ENCODE measurements at places on chromosomes 1 and 21.
A peak's percentile ranks its signal among the peaks of the same experiment; 100 is the strongest.

- no peak for DNase-seq
These were observed 222.5 kb downstream of the MRPL39 start for GRCh38 chr21:25384782-25385181.

GRCh38 chr1:205243350-205244191 lies 15.8 kb downstream of the TMCC2 start:
- DNase-seq, result no peak

DNA sequence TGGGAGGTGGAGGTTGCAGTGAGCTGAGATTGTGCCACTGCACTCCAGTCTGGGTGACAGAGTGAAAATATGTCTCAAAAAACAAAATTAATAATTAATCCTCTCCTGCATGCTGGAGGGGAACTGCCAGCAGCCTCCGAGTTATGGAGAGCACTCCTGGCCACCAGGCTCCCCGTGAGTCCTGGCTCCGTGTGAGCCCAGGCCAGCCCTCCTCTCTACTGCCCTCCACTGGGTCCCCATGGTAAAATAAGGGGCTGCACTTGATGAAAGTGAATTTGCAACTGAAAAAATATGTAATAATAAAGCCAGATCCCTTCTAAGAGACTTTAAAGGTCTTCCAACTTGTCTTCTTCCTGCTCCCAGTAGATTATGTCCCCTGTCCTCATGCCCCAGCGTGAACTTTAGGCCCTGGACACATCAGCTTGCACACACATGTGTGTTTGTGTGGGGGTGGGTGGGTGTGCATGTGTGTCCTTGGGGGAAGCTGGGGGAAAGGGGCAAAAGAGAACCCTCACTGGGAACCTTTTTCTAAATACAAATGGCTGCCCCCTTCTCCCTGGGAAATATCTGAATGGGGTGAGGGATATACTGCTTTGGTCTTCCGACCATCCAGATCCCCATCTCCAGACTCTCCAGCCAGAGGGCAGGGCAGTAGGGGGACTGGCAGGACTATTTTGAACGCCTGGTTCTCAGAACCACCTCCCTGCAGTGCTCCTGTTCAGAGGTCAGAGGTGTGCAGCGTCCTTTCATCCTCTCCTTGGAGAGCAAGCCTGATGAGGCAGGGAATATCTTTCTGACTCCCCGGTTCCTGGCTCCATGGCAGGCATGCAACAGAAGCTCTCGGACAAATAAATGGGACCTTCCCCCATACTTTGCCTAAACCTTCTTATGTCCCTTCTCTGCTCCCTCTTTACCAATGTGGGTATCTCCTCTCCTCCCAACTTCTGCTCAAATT lies 26.2 kb downstream of the NEK2 start:
- peak; percentile 64 for DNase-seq

- DNase-seq, result no peak
These were observed 37.8 kb downstream of the LRRC8C start for GRCh38 chr1:89670711-89671110.

DNA sequence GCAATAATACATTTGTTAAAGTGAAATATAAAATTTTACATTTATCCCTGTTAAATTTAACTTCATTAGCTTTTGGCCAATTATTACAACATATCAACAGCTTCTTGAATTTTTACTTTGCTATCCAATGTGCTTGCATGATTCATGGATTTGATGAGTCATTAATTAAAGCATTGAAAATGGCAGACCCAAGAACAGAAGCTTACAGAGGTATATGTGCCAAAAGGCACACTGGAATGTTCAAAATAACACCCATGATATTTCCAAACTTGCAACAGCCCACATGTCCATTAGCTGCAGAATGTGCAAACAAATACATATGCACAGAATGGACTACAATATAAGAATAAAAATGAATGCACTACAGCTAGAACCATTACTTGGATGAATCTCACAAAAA lies 76.4 kb upstream of the MAN1A2 start:
- no peak for DNase-seq

DNA sequence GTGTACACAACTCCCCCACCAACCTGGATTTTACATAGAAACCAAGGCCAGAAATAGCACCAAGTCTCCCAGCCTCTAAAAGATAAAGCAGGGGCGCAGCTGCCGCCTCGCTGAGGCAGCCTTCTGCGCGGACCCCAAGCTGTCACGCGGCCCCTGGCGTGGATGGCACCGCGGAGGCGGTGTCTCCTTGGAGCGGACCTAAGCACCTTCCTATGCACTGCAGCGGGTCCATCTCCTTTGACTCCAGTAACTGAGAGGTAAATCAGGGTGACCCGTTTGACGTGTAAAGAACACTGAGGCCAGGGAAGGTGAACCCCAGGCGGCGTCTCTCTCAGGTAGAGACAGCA lies 17.0 kb downstream of the ZNF697 start:
- DNase-seq, result no peak

GRCh38 chr1:18828224-18828623 lies 31.2 kb downstream of the TAS1R2 start:
- DNase-seq, result no peak

DNA sequence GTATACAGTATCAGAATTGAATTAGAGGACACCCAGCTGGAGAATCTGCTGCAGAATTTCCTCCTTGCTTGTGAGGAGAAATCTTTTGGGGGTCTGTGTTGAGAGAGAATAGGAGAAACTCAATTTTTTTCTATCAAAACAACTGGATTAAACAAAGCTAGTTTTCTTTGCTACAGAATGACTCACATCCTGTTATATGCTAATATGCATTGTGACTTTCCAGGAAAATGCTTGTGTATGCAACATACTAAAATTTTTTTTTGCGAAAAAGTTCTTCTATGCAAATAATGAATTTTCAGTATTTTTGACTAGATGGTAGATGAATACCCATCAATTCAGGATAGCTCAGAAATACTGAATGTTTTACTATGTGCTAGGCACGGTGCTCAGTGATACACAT lies 2.2 kb downstream of the VAMP4 start:
- DNase-seq, result no peak

- DNase-seq, result no peak
These were observed 33.5 kb downstream of the CYYR1 start for GRCh38 chr21:26539566-26539965.

DNA sequence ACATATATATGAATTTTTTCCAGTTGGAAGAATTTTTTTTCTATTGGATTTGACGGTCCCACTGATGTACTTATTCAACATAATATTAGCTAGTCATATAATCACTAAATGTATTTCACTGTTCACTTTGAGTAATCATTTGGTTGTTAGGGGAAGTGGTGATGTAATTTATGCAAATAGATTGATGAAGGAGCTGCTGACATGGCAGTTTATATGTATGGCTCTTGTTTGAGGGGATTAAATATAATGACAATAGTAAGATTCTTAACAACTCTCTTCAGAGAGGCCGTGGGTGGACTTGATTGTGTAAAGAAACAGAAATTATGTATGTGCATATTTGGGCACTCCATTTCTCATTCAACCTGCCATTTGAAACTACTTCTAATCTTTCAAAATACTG lies 653.6 kb upstream of the ADGRL4 start:
- no peak for DNase-seq

GRCh38 chr1:29855561-29856160 lies 619.3 kb downstream of the PTPRU start:
- DNase-seq, result no peak

DNA sequence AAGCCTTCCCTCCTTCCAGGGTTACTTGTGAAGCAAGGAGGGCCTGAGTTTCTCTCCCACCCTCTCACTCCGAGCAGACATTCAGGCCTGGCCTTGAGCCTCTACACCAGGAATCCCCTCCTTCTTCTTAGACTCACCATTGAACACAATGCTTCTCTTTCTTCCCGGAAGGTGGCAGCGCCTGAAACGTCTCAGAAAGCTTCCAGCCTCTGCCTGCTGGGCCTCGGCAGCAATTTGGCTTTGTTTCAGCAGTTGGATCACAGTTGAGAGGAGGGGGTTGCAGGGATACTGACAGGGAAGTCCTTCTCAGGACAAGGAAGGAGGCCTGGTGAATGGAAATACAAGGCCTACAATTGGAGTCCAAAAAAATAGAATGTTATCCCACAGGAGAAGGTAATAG lies 6.3 kb downstream of the CLDN8 start:
- DNase-seq, result no peak

- no peak for DNase-seq
These were observed 10.5 kb downstream of the CEP104 start for GRCh38 chr1:3846541-3846940.

GRCh38 chr1:226490426-226490809 lies 58.1 kb upstream of the STUM start:
- no peak for DNase-seq

DNA sequence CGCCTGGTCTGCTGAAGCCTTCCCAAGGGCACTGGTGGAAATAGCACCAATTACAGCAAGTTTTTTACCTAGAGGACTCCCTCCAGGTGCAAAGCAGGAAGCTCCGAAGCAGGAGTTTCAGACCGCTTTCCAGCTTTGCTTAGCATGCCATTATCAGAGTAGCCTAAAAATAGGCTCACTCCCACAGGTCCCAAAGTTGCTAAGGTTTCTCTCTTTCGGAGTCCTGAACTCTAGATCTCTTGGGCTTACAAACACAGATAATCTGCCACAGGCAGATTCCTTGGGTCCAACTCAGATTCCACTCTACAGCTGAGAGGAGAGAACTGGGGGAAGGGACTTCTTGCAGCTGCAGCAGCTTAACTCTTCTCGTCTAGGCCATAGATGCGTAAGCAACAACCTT lies 22.5 kb downstream of the ZMYND12 start:
- DNase-seq, result no peak

GRCh38 chr1:161207173-161207572 lies 5.0 kb downstream of the NDUFS2 start:
- no peak for DNase-seq

GRCh38 chr1:145962157-145963102 lies 1.9 kb downstream of the ANKRD34A start:
- peak; percentile 51 for DNase-seq
